Activated CD8-positive, alpha-beta memory T cell treated with anti-CD3 and anti-CD28 coated beads for 1 hour (primary cell): ENCODE measurements at places on chromosomes 4 and X.

DNA sequence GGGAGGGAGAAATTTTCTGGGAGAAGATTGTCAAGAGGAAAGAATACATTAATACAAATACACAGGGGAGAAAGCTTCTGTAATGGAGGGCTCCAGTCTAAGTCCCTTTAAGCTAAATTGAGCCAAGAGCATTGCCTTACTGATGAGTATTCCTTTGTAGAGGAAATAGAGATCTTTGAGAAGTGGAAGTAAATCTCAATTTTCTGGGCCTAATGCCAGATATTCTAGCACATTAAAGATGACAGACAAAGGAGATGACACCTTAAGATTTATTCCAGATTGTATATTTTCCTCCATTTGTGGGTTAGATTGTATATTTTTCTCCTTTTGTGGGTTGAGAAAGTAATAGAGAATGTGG, 28.5 kb upstream of the SMAD1 start:
- no peak for DNase-seq

- no peak for DNase-seq
Measured at GRCh38 chr4:21476757-21477156, 471.8 kb downstream of the KCNIP4 start.

- no peak for DNase-seq
Measured at GRCh38 chrX:97199501-97199900, 315.8 kb downstream of the RPA4 start.

DNA sequence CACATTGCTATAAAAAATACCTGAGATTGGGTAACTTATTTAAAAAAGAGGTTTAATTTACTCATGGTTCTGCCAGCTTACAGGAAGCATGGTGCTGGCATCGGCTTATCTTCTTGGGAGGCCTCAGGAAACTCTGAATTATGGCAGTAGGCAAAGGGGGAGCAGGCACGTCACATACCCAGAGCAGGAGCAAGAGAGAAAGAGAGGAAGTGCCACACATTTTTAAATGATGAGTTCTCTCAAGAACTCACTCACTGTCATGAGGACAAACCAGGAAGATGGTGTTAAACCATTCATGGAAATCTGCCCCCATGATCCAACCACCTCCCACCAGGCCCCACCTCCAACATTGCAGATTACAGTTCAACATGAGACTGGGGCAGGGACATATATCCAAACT, 10.0 kb upstream of the AFF1 start:
- DNase-seq = no peak

DNA sequence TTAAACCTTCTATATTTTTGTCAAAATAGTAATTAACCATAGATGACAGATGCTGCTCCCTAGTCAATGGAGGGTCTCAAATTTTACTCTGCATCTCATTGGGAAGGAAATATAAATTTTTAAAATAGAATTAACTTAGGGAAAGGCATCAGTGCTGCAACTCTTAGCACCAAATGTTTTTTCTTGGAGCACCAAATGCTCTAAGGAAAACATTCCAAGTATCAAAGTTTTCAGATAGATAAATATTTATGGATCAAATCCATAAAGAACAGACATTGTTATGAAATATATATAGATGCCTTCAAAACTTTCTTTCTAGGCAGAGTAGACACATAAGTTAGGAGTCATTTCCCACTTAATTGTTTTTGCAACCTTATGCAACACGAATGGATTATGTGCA, 168.7 kb downstream of the ANTXR2 start:
- no peak for DNase-seq

DNA sequence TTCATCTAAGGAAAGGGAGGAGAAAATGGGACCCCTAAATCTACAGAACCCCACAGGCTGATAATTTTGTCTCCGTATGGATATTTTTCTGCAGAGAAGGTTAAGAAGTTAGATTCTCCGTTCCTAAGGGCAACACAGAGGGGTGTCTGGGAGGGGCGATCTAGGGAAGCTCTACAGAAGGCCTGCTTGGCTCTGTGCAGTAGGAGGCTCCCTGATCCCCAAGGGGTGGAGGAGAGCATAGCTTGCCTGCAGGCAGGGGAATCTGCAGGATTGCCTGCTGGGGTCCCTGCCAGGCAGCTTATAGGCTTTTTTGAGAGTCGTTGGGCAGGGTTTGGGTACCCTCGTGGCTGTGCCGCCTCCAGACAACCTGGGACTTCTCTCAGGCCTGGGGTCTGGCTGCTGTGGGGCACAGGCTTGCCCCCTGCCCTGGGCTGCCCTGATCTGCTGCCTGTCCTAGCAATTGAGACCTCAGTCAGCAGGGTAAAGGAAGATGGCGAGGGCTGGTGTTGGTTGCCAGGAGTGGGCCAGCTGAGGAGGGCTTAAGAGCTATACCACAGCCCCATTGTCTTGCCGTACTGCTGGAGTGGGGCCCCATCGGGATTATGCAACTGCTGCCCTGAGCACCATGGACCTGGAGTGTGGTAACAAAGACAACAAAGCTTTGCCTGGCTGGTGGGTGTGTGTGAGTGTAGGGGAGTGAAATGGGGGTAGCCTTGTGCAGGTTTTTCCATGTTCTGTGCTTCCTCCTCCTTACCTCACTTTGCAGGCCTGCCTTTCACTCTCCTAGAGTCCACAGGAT, 74.1 kb downstream of the EFNB1 start:
- no peak for DNase-seq
